ENCODE measurements at places on chromosomes 16 and 17.

- DNase-seq, result no peak
These were observed 21.0 kb upstream of the MTMR4 start for GRCh38 chr17:58535431-58535830.

GRCh38 chr17:43880420-43880991, 26.8 kb downstream of the MPP2 start:
- peak; percentile 68 for DNase-seq

DNA sequence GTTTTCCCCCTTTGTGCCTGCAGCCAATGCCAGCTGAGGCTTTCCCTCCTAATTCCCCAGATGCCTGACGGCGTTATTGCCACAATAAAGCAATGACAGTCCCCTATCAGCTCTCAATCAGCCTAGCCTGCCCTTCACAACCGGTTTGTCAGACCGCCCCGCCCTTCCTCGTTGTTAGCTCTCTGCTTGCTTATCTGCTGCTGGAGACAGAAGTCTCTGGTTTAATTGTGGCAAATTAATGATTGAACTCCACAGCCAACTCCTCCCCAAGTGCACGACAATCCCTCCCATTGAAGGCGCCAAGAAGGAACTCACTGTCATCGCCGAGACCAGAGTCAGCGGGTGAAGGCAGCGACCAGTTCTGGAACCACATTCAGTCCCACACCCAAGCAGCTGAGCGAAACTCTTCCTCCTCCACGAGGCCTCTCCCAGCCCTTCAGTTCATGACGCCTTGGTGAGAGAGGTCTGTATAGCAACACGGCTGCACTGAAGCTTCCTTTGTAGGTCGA, 474.4 kb downstream of the SLC39A11 start:
- peak; percentile 13 for DNase-seq

- no peak for DNase-seq
These were observed 765 bp downstream of the MYO18A start for GRCh38 chr17:29179232-29180033.

DNA sequence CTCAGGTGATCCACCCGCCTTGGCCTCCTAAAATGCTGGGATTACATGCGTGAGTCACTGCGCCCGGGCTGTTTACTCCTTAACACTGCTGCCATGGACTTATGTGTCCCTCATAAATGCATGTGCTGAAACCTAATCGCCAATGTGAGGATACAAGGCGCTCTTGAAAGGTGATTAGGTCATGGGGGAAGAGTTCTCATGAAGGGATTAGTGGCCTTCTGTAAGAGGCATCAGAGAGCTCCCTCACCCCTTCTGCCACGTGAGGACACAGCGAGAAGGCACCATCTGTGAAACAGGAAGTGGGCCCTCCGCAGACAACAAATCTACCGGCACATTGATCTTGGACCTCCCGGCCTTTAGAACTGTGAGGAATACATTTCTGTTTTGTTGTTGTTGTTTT, 19.1 kb downstream of the ITPRIPL2 start:
- no peak for DNase-seq

- no peak for DNase-seq
These were observed 40.6 kb upstream of the HOXB13 start for GRCh38 chr17:48769009-48769675.

DNA sequence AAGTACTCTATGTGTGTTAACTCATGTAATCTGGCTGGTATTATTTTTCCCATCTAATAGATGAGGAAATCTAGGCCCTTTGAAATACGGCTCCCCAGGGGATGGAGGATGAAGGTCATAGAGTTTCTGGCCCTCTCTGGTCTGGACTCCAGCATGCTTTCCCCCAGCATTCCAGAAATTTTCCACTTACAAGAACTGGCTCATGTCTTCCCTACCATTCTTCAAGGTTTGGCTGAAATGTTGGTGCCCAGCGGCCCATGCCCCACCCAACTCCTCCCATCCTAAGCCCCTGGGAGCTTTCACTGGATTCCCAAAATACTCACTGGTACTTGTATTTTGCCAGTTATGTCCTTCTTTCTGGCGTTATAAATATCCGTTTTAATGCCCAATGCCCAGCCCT, 237.5 kb upstream of the NLRP1 start:
- DNase-seq, result no peak

GRCh38 chr17:6166492-6167179, 96.5 kb downstream of the WSCD1 start:
- no peak for DNase-seq

- DNase-seq, result no peak
These were observed 8.3 kb upstream of the NLK start for GRCh38 chr17:28033972-28034714.

DNA sequence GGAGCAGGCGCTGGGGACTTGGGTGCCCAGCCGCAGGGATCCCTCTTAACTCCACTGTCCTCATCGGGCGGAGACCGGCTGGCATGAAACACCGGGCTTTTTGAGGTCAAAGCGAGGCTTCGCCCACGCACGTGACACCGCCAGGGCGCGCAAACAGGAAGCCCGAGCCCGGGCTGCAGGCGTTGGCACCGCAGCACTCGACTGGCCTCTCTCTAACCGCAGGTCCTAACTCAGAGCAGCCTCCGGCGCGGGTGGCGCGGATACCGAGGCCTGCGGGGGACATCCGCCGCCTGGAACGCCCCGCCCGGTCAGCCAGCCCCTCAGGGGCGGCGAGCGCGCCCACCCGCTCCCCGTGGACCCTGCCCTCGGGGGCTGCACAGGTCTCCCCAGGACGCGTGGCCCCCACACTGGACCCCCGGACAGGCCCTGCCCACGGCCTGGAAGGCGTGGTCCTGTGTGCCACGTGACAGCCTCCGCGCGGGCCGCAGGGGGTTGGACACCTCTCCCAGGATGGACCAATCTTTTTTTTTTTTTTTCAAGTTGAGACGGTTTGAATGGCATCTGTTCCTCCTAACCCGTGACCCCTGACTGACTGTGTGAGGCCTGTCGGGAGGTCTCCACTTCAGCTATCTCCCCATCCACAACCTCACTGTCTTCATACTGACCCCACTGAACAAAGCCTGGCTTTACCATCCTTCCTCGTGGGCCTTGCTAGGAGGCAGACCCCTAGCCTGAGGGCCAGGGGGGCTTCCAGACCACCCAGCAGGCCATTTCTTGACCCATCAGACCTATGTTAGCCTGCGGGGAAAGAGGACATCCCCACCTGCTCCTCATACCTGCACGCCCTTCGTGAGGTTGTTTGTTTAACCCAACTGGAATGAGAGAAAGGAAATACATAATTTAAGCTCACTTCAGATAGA, 8.4 kb upstream of the SLC47A2 start:
- DNase-seq, result peak; percentile 70

- no peak for DNase-seq
These were observed 280.6 kb upstream of the SALL1 start for GRCh38 chr16:51431517-51432241.

DNA sequence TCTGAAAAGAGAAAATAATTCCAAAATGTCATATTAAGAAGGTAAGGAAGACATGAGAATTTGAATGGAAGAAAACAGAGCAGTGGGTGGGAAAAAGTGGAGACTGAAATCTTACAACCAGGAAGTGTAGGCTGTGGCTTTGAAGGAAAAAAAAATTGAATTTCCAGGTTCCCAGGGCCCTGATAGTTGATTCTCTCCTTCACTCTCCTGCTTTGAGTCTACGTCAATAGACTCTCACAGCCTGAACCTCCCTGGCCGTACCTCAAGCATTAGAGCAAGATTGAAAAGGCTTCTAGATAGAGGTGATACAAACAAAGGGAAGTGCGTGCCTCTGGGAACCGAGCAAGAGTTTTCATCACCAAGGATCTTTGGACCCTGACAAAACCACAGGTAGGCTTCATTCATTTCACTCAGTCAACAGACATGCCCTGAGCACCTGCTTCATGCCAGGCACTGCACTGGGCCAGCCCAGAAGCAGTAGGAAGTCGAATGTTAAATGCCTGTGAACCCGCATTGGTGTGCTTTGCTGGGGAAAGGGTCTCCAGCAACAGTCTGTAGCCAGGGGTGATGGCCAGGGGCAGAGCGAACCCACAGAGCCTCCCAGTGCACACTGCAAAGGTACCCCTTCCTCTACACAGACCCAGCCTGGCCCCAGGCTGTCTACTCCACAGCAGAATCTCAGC, 163.9 kb downstream of the SLC39A11 start:
- no peak for DNase-seq

DNA sequence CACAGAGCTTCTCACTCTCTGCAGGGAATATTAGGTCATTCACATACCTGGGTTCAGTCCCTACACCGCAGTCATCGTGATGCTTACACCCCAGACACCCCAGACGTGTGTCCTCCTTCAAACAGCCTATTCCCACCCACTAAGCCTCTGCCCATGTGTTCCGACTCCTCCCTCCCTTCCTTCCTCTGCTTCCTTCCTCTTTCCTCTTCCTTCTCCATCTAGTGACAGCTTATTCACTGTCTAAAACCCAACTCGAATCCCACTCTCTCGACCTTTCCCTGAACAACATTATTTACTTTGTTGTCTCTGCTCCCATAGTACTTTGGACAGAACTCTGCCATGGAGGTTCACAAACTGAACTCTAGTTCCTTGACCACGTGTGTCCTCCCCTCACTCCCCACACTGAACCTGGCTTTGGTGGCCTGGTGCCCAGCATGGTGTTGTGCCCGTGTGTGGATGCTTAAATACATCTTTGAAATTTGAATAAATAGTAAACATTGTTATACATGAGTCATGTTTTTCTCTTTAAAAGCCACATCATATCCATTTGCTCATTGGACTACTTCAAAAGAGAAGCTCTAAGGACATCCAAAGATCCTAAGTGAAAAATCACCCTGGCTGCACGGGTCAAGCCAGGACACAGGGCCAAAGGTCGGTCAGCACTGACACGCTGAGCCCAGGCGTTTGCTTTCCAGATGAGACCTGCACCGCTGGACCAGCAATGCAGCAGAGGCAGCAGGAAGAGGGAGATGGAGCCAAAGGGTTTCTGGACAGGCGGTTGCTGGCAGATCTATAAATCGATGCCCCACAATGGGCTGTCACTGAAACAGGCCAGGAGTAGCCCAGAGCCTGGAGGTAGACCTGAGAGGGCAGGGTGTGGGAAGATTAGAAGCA, 14.1 kb upstream of the G6PC1 start:
- DNase-seq, result no peak

GRCh38 chr16:82329504-82330192, 159.6 kb upstream of the MPHOSPH6 start:
- no peak for DNase-seq

GRCh38 chr16:55566432-55567175, at the start of gene CAPNS2:
Gene CAPNS2 (plus strand): TSS chr16:55566684. CDS start chr16:55566757, 73 bp downstream.
- no peak for DNase-seq

GRCh38 chr17:9566067-9566466, 9.6 kb downstream of the STX8 start:
- no peak for DNase-seq

- no peak for DNase-seq
These were observed 13.6 kb downstream of the CDC42EP4 start for GRCh38 chr17:73297934-73298861.

GRCh38 chr17:51214920-51215319, 44.9 kb downstream of the MBTD1 start:
- DNase-seq, result no peak

DNA sequence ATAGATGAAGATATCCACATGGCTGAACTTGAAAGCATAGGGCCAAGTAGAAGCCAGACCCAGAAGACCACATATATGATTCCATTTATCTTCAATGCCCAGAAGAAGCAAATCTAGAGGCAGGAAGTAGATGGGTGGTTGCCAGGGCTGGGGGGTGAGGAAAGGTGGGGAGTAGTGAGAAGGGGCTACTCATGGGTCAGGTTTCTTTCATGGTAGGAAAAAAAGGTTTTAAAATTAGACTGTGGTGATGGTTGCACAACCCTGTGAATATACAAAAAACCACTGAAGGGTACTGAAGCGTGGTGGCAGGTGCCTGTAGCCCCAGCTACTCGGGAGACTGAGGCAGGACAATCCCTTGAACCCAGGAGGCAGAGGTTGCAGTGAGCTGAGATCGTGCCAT, 5.4 kb downstream of the CD2BP2 start:
- DNase-seq, result no peak

- peak; percentile 67 for DNase-seq
These were observed 13.2 kb downstream of the COPZ2 start for GRCh38 chr17:48024149-48025039.

DNA sequence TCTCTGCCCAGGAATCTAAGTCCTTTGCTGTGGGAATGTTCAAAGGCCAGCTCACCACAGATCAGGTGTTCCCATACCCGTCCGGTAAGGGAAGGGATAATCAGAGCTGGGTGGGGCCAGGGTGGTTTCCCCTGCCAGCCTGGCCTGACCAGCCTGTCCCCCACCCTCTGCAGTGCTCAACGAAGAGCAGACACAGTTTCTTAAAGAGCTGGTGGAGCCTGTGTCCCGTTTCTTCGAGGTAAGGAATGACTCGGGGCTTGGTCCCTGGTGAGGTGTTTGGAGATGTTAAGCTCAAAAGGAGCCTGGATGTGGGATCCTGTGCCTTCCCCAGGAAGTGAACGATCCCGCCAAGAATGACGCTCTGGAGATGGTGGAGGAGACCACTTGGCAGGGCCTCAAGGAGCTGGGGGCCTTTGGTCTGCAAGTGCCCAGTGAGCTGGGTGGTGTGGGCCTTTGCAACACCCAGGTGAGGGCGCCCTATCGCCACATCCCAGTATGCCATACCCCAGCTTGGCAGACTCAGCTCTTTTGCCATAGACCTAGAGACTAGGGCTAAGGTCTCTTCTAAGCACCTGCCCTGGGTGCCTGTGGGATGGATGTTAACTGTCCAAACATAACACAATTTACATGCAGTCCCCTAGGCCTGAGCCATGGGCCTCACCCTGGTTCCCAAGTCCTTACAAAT, 997 bp downstream of the ACADVL start:
- peak; percentile 81 for DNase-seq

DNA sequence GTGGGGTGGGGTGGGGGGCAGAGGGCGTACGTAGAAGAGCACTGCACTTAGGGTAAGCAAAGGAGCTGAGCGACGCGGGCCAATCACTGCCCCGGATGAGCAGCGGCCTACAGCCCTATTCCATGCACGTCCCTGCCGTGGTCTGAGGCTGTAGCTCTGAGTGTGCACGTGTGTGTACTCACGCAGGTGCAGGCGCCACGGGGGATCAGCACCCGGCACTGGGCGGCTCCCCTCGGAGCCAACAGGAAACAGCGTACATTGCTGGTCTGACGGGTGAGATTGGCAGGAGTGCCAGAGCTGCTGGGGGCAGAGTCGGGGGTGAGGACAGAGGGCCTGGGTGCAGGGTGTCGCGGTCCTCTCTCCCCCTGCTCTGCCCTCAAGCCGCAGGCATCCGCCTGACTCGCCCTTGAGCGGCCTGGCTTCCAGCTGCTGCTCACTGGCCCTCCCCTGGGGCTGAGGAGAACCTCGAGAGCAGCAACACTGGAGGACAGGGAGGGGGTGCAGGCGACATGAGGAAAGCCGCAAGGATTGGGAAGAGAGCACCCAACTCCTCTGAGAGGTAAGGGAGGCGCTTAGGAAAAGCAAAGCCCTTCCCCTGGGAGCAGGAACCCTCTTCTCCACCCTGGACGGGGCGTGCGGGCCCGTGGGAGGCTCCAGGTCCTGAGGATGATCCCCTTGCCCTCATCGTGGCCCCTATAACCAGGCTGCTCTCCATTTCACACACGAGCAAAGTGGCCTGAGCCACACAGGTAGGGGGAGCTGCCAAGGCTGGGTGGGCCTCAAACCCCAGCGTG, 57.8 kb downstream of the ENGASE start:
- DNase-seq, result no peak

GRCh38 chr17:46194393-46195216, 1.4 kb upstream of the KANSL1 start:
- DNase-seq, result peak; percentile 70
